EH (cell line): ENCODE measurements at places on chromosomes 6 and 20.

DNA sequence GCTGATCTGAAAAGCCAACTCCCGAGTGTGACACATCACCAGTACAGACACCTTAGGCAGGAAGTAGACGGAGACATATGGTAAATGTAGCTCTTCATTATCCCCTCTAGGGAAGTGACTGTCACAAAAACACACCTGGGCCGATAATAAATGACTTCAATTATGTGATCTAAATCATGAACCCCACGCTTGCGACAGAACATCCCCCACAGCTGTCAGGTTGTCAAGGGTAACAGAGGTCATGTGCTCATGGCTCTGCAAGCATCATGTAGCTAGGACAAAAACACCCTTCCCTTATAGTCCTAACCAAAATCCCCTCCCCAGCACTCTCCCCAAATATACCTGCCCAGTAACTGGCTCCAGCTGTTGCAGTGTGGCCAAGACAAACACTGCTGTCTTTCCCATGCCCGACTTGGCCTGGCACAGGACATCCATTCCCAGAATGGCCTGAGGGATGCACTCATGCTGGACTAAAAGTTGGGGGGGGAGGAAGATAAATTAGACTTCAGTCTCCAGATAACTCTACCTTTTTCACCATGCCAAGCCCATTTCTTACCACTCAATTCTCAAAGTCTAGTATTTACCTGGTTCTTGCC is 2.9 kb downstream of the DDX39B start:
- DNase-seq = no peak

DNA sequence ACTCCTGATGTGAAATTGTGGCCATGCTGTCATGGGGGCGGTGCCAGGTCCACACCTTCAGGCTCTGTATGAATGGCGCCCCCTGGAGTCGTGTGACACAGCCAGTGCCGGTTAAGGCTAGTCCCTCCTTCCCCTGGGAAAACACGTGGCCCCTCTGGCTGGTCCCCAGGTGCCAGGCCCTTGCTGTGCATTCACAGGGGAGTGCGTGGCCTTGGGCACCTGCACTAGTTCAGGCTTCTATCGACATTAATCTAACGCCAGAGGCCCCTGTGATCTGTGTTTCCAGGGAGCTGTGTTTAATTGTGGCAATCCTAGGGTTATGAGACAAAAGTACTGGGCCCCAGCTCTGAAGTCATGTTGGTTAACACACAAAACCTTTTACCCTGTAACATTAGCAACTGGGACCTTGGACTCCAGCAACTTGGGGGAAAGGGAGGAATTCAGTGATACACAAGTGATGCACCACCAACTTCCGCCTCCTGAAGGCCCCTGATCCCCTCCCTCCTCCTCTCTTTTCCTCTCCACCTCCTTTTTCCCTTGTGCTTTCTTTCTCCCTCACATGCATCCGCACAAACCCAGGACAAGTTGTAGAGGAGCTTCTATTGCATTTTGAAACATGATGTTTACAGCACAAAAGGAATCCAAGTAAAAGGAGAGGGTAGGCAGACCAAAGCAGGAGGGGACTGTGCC is 74.0 kb downstream of the SSR1 start:
- DNase-seq = peak; percentile 75

GRCh38 chr6:36283608-36284007 is 13.7 kb downstream of the PNPLA1 start:
- no peak for DNase-seq

- DNase-seq = peak; percentile 96
Observed at GRCh38 chr20:47792021-47792618, 6.8 kb upstream of the SULF2 start.

DNA sequence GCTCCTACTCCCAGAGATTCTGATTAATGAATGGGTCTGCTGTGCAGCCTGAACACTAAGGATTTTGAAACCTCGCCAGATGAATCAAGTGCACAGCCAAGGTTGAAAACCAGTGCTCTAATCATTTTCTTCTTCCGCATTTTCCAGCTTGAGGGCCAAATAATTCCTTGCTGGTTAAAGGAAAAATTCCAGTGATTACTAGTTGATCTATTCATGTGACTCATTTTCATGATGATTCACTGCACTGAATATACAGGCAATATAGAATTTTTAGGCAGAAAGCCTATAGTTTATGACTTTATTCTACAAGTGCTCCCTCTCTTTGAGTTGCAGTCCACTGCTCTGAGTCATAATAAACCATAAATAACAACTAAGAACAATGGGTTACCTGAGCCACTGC is 80.6 kb upstream of the PROKR2 start:
- DNase-seq = no peak

- DNase-seq = no peak
Observed at GRCh38 chr20:32614303-32614702, 29.2 kb upstream of the NOL4L start.

DNA sequence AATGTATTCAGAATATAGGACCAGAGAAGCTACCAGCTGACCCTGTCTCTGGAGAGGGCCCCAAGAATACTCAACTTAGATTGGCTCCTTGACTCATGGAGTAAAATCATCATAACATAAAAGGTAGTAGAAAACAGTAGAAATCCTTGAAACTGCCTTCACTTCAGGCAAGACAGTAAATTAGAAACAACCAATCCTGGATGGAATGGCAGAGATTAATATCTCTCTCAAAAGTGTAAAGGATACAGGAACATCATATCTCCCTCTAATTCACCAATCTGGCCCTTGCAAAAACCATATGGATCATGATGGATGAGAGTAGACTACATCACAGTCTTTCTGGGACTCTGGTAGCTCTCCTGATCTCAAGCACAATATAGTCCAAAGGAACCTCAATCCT is 20.4 kb upstream of the EPM2A start:
- no peak for DNase-seq

- DNase-seq = peak; percentile 83
Observed at GRCh38 chr6:44126320-44127149, 717 bp downstream of the MRPL14 start.

GRCh38 chr6:169949511-169950097 is 198.2 kb downstream of the ERMARD start:
- no peak for DNase-seq

GRCh38 chr6:100257793-100258395 is 206.8 kb downstream of the SIM1 start:
- peak; percentile 79 for DNase-seq

DNA sequence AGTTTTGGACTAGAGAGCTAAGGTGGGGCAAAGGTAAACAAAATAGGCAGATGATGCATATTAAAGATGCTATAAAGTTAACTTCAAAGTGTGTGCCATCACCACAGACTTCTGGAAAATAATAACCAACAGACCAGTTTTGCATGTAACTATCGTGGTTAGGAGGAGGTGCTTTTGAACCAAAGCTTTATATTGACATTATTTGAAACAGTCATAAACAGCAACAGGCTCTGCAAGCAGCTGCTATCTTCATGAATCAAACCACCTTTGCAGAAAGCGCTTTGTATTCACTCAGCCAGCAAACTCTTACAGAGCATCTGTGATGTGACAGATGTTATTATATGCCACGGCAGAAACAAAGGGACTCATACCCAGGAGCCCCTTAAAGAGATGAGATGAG is 81.9 kb downstream of the CRYBG1 start:
- DNase-seq = no peak

DNA sequence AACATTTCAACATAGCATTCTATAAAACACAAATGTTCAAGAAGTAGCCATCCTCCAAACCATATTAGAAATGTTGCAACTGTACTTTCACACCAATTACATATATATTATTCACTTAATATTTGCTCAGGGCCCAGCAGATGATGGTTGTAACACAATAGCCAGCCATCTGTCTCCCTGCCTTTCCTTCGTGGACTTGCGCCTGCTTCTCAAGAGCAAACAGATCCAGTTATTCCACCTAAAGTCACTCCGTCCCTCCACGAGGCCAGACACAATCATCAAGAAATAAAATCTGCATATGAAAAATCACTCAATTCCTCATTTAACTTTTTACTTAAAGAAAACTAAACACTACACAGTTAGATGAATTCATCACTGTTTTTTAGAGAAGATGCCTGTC is 160.4 kb downstream of the RALGAPA2 start:
- DNase-seq = no peak

DNA sequence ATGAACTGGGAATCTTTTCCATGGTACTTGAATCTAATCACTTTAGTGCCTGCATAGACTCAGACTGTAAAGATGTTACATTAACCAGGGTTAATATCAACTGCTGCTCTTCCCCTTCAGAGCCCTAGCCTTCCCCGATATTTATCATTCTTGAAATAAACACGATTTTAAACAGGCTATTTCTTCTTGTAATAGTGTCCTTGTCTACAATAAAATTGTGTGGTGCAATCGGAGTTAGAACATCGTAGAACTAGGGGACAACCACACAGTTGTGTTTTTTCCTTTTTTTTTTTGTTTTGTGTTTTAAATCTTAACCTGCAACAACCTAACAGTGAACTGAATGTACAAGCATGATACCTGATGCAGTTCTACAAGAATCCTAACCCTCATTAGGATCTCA is 4.5 kb downstream of the GJA1 start:
- DNase-seq = peak; percentile 15

- DNase-seq = no peak
Observed at GRCh38 chr6:90227213-90227612, 69.4 kb downstream of the BACH2 start.

GRCh38 chr6:134307870-134308269 is 10.0 kb downstream of the SGK1 start:
- no peak for DNase-seq

DNA sequence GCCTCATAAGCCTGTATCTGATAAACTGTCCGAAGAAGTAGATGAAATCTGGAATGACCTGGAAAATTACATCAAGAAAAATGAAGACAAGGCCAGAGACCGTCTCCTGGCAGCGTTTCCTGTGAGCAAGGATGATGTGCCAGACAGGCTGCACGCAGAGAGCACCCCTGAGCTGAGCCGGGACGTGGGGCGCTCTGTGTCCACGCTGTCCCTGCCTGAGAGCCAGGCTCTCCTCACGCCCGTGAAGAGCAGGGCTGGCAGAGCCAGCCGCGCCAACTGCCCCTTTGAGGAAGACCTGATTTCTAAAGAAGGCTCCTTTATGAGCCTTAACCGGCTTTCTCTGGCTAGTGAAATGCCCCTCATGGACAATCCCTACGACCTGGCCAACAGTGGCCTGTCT is 33.9 kb upstream of the MTHFD1L start:
- no peak for DNase-seq

- peak; percentile 9 for DNase-seq
Observed at GRCh38 chr6:114312931-114313330, 29.9 kb downstream of the HS3ST5 start.

DNA sequence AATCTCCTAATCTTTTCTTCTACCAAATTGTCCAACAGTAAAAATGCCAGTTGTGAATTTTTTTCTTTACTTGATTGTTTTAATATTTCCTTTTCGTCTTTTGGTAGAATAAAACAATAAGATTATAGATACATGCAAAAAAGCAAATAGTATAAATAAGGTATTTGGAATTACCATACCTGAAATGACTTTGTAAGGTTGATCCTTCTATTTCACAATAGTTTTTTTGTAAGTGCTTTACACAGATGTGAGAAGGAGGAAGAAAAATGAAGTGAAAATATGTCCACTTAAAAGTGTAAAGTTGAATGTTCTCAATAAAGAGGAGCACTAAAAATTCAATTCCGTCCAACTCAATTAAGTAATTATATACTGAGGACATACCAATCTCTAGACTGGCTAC is 457.6 kb downstream of the UTRN start:
- DNase-seq = no peak

DNA sequence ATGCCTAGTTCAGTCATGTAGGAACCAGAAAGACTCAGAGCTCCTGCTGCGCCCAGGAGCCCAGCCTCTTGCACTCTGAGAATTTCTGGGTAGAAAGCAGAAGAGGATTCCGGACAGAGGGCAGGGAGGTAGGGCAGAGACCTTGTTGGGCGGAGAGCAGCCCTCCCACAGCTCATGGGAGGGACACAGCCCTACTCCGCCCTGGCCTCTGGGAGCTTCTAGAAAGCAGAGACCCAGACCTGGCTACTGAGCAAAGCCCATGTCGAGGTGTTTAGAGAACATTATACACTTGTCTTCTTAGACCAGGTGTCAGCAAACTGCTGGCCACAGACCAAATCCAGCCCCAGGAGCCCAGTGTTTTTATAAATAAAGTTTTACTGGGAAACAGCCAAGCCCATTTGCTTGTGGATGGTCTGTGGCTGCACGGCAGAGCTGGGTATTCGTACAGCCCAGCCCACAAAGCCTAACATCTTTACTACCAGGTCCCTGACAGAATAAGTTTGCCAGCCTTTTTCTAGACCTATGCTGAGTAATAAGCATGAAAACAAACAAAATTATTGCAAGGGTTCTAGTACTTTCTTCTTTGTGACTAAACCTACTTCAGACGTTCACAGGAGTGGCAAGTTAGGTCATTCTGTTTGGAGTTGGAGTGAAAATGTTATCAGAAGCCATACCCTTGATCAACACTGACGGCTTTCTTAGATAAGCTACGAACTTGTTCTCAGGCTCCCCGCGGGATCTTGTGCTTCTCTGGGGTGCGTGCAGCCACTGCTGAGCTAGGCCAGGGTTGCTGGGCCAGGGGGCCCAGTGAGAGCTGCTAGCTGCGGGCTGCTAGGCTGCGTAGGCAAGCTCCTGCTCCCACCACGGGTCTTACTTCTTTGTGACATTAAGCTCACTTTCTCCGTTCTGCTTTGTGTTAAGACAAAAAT is 235.1 kb upstream of the FOXQ1 start:
- DNase-seq = no peak

GRCh38 chr6:45655745-45656476 is 278.2 kb upstream of the SUPT3H start:
- peak; percentile 100 for DNase-seq

- no peak for DNase-seq
Observed at GRCh38 chr6:124066269-124066668, 262.6 kb downstream of the NKAIN2 start.

GRCh38 chr6:55069132-55069781 is 105.1 kb upstream of the HCRTR2 start:
- peak; percentile 54 for DNase-seq

DNA sequence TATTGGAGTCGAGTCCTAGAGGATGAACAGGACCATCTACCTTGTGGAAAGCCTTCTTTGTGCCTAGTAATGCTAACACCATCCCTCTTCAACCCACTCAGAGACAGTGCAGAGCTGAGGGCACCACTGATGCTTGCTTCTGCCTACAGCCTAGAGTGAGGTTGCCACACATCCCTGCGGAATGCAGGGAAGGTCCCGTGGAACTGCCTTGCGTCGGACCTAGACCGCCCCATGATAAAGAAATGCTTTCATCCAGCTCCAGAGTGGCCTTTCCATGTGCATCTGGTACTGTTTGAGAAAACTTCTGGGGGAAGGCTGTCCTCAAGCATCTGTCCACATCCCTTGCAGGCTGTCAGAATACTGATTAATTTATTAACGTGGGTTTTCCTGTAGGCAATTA is 168.4 kb downstream of the PHACTR1 start:
- DNase-seq = no peak

DNA sequence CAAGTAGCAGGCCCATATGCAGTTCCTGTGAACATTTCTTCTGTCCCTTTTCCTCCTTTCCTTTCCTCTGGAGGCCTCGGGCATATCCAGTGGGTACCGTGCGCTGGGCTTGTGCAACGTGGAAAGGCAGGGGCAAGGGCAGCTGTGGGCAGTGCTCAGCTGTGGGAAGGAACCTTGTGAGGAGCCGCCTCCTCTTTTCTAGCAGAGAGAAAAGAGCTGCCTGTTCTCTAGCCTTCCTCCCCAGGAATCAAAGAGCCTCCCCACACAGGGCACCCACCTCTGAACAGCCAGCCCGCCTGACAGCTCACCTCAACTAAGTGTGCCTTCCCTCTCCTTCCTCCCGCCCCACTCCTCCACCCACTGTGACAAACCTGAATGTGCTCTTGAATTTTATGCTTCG is 143.3 kb upstream of the HDDC2 start:
- no peak for DNase-seq
